Skin of body (tissue), 3 donors: ENCODE measurements at places on chromosomes 13 and 19. TPM values are rescaled to one million over a fixed set of nuclear protein-coding genes. Genes with fewer than 3 reads are reported as not detected.

DNA sequence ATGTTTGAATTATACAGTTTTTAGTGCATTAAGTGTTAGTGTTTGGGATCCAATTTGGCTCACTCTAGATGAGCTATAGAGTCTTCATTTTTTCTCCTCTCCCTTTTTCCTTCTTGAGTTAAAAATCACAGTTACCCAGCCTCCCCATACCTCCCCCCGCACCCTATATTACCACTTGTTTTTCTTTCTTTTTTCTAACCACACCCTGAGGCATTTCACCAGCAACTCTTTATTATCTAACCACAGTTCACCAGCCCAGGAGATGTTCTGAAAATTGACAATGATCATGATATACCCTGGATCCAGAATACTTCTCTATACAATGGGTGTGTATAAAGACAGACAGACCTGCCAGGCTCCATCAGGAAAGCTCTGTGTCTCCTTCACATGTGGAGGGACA lies 86.5 kb upstream of the UBL3 start:
- DNase-seq, result no peak

DNA sequence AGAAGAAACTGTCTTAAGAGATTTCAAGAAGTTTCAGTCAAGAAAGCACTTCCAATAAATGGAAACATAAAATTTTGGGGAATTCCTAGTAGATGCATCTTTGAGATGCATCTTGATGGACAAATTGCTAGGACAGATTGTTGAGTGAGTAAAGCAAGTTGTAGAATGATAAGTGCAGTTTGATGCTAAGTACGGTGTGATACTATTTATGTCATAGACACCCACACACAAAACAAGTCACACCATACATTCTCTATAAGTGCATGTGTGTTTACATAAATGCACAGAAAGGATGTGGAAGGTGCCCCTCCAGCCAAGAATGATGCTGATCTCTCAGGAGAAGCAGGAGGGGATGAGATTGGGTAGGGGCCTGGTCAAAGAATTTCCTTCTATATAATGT lies 375.7 kb downstream of the FOXO1 start:
- DNase-seq, result no peak

GRCh38 chr19:55676383-55676782 lies 1.4 kb downstream of the EPN1 start:
- no peak for DNase-seq

DNA sequence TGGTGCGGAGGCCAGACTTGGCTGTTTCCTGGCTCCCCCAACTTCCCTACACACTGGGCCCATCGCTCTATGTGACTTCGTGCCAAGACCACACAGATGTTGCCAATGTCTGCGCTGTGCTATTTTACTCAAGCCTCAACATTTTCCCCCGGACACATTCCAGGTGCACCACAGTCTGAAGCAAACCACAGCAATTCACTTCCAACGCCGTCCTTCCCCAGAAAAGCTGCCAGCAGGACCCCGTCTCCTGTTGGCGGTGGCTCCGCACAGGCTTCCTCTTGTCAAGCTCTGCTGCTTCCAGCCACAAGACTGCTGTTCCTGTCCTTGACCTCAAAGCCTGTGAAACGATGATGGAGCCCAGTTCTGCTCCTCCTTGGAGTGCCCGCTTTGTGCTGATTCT lies 100.7 kb downstream of the CRYL1 start:
- DNase-seq, result no peak

The SCEL gene
- total RNA-seq, result 90.1 TPM
